Fibroblast of villous mesenchyme (primary cell): ENCODE measurements at places on chromosomes 1 and 21. TPM values are rescaled to one million over a fixed set of nuclear protein-coding genes. Genes with fewer than 3 reads are reported as not detected.

Gene ACTL8
- not detected in 2 replicates for total RNA-seq

Gene TMEM52
- 0.32 and 0.43 TPM in 2 replicates for total RNA-seq

Gene SPRR2E
- total RNA-seq, result not detected in 2 replicates

Gene YTHDF2
- total RNA-seq, result 55.4 and 82.9 TPM in 2 replicates

Gene RWDD3
- 10.0 and 13.8 TPM in 2 replicates for total RNA-seq

Gene LCE1D
- not detected in 2 replicates for total RNA-seq

Gene CELA3A
- not detected in 2 replicates for total RNA-seq

Gene LCE2C
- not detected in 2 replicates for total RNA-seq

Gene SPATC1L
- total RNA-seq, result 5.8 and 9.5 TPM in 2 replicates

Gene LIN28A
- not detected in 2 replicates for total RNA-seq

Gene HCN3
- 0.86 and 1.6 TPM in 2 replicates for total RNA-seq

Gene HP1BP3
- total RNA-seq, result 258 and 274 TPM in 2 replicates

Gene CFH
- 28.3 and 99.3 TPM in 2 replicates for total RNA-seq
